ENCODE measurements at places on chromosomes 2 and 18. TPM values are rescaled to one million over a fixed set of nuclear protein-coding genes. Genes with fewer than 3 reads are reported as not detected.

DNA sequence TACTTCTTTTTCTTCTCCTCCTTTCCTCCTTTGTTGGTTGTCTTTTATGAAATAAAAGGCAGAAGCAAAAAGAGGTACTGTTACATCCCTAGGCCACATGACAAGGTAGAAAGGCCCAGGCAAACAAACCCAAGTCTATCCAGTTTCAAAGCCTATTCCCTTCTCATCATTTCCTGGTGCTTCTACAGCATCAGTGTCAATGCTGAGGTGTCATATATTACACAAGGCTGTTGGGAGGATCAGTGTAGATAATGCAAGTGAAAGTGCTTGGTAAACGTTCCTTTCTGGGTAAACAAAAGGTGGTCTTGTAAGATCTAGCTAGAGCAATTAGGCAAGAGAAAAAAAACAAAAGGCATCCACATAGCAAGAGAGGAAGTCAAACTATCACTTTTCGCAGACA, 64.9 kb downstream of the EVA1A start:
- no peak for DNase-seq

The HOXD13 gene
- polyA plus RNA-seq: 0.20 TPM

GRCh38 chr2:150445398-150445797, 42.1 kb downstream of the RND3 start:
- no peak for DNase-seq

DNA sequence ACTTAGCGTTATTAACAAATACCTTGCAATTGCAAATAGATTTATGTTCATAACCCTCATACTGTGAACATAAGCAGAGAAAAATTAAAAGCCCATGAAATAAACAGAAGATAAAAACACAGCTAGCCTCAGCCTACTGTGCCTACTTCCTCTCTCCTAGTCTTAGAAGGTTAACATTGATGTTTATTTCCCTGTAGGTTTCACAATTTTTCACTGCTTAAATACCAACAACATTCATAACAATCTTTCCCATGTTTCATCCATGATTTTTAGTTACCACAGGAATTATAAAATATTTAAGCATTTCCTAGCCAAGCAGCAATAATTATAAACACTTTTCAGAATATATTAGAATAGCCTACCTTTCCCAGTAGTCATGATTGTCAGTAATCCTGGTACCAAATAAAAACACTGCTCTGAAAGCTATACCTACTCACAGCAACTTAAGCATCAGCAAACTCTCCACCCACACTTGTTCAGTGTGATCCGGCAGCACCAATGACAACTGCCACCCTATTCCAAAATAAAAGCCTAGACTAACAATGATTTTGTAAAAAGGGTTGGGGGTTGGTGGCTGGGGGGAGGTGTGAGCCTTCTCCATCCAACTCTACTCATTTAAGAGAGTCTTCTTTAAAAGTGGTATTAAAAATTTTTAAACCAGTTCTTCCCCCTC, 40.6 kb upstream of the RNU4ATAC start:
- DNase-seq: no peak

DNA sequence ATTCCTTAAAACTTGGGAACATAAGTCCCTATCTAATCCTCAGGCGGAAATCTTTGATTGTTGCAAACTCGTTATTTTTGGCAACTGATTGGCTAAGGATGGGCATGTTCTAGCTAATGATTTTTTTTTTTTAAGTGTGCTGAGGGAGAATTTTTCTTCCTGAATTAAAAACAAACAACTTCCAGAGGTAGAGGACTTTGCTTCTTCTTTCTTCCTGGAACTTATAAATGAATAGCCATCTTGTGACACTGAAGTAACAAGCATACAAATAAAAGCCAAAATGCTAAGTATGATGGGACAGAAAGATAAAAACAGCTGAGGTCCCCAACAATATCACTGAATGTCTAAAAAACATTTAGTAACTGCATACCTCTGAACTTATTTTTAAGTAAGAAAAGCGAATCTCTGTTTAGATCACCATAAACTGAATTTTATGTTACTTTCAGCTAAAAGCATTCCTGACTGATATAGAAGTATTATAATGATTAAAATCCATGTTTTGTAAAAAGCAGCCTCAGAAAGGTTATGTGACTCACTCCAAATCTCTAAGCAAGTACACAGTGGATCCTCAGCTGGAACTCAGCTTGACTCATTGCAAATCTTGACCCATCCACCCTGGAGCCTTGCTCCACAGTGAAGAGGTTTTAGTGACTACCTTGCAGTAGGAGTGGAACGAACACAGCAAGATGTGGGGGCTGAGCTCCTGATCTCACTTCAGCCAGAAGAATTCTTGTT, 344.4 kb downstream of the CLIP4 start:
- no peak for DNase-seq

GRCh38 chr2:68716604-68717304, 17.9 kb upstream of the ARHGAP25 start:
- no peak for DNase-seq

DNA sequence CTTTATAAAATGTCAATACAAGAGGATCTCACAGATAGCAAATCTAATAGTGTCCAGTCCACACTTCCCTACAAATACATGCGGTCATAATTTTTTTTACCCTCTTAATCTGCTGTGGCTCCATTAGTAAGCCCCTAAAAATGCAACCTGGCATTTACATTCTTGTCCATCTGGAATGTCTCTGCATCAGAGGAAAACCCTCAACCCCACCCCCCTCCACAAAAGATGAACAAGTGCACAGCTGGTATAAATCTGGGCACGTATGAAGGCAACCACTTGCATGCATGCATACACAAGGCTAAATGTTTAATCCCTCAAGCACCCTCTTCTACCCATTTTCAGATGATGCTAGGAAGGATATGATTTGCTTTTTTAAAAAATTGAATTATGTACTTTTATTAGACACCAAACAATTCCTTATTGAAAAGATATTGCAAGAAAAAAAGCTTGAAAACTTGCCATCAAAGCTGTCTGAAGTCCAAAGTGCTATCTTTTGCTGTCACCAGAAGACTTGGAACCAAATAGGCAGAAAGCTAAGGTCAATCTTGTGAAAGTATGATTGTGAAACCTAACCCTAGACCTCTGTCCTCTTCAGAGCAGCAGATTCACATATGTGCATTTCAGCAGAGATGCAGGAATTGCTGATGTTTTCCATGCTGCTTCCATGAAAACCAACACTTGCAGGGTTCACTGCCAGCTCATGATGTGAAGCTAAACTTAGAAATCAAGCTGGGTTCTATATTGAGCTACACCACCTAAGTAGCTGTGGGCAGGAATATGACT, 39.0 kb downstream of the IRS1 start:
- no peak for DNase-seq

The CRYBA2 gene
- polyA plus RNA-seq: not detected

The GALNT13 gene
- 2.8 TPM for polyA plus RNA-seq
